ENCODE measurements at places on chromosomes 2 and 18. TPM values are rescaled to one million over a fixed set of nuclear protein-coding genes. Genes with fewer than 3 reads are reported as not detected.

The RSAD2 gene
- 0.02 TPM for polyA plus RNA-seq

The ZEB2 gene
- polyA plus RNA-seq = 0.26 TPM

The UGT1A3 gene
- not detected for polyA plus RNA-seq

The HYCC2 gene
- polyA plus RNA-seq = 3.3 TPM

The GRHL1 gene
- polyA plus RNA-seq = 1.8 TPM

The SFTPB gene
- polyA plus RNA-seq = not detected

The SLC1A4 gene
- 7.0 TPM for polyA plus RNA-seq

The ECEL1 gene
- polyA plus RNA-seq = not detected

The NEB gene
- polyA plus RNA-seq = 0.01 TPM

The LHCGR gene
- polyA plus RNA-seq = not detected

The CRACDL gene
- 4.7 TPM for polyA plus RNA-seq

The CNTNAP5 gene
- not detected for polyA plus RNA-seq

The SKOR2 gene
- not detected for polyA plus RNA-seq

All from mammary epithelial cell (primary cell).